ENCODE measurements at places on chromosomes 4 and X.

DNA sequence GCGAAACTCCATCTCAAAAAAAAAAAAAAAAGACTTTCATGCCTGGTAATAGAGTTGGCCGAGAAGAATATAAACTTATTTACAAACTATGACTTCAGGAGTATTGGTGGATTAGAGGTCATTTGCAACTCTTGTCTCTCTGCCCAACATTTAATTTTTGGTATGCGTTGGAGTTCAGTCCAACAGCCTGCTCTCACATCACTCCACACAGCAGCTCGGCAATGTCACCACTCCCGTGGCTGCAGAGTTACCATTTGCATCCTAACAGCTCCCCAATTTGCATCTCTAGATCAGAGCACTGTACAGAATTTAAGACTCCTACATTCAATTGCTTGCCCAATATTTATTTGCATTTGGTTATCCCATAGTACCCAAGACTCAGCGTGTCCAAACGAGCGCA is 40.9 kb upstream of the AP1AR start:
- no peak for DNase-seq

- DNase-seq, result no peak
These were observed 1030.3 kb upstream of the LCORL start for GRCh38 chr4:19051831-19052230.

DNA sequence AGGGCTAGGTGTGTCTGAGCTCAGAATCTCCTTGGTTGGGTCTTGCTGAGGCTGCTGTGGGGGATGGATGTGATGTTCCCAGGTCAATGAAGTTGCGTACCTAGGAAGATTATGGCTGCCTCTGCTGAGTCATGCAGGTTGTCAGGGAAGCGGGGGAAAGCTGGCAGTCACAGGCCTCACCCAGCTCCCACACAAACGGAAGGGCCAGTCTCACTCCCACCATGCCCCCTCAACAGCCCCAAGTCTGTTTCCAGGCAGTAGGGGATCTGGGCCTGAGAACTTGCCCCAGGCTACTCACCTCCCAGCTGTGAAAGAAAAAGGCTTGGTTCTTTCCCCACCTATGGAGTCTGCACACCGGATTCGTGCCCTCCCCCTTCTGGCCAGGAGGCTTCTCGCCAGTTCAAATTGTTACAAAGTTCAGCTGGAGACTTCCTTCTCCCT is 72.9 kb downstream of the WDR44 start:
- no peak for DNase-seq

GRCh38 chrX:130339408-130340222 is at the start of gene SLC25A14:
Gene SLC25A14, plus strand, starts transcription at chrX:130339919. Its CDS starts 360 bp downstream, at chrX:130340279.
- DNase-seq, result peak; percentile 35

- DNase-seq, result no peak
These were observed 8.6 kb upstream of the ARHGAP10 start for GRCh38 chr4:147723326-147723725.

- DNase-seq, result no peak
These were observed 33.2 kb upstream of the MAMLD1 start for GRCh38 chrX:150329868-150330267.

Measured in stimulated activated CD8-positive, alpha-beta memory T cell treated with anti-CD3 and anti-CD28 coated beads, Interleukin-7, amount 100 ng/mL, for 24 hours (primary cell).